ENCODE measurements at places on chromosomes 16 and 17. TPM values are rescaled to one million over a fixed set of nuclear protein-coding genes. Genes with fewer than 3 reads are reported as not detected.

Gene SHISA9
- total RNA-seq, result not detected

Gene CMTM2
- total RNA-seq, result 0.42 TPM

Gene SMIM36
- 0.37 TPM for total RNA-seq

Gene GAS2L2
- not detected for total RNA-seq

Gene QPRT
- total RNA-seq, result 0.52 TPM

Gene PRDM7
- 0.07 TPM for total RNA-seq

Gene AMZ2
- total RNA-seq, result 131 TPM

Gene PDE6G
- total RNA-seq, result not detected

Gene TNRC6C
- 23.4 TPM for total RNA-seq

Gene WNT9B
- total RNA-seq, result not detected

All from HCT116 (cell line).